ENCODE measurements at places on chromosomes 3 and 15.

DNA sequence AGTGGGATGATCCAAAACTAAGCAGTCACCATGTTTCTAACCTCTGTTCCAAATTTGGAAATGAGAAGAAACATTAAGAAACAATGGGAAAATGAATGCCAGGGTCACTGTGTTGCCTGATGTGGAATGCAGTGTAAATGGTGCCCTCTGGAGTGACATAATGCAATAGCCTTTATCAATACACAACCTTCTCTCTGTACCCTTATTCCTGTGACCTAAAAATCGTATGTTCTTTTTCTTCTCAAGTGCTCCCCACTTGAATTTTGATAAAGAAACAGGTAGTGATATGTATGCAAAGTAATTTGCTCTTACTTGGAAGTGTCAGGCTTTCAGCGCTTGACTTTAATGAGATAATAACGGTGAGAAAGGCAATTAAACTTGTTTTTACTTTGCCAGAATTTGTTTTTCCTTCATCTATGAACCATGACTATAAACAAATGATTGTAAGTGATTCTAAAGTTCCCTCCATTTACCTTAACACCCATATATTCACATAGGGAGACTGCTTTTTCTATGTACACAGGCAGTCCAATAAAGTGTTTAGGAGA lies 145.8 kb upstream of the THRB start:
- H3K27ac ChIP-seq, result no peak overlapping the region
- H3K36me3 ChIP-seq, result no peaks in the 10 kb centered on the region
- no peaks in the 10 kb centered on the region for H3K27me3 ChIP-seq
- no peak for DNase-seq
- H3K4me3 ChIP-seq, result no peak overlapping the region

GRCh38 chr3:127699416-127700300 lies 26.9 kb downstream of the ABTB1 start:
- no peaks in the 10 kb centered on the region for H3K27me3 ChIP-seq
- peak overlapping the region; percentile 84 for H3K27ac ChIP-seq
- peaks cover 60% of the 10 kb centered on the region for H3K4me1 ChIP-seq
- no peak overlapping the region for H3K4me3 ChIP-seq

- no peak overlapping the region for H3K4me3 ChIP-seq
- peaks cover 47% of the 10 kb centered on the region for H3K4me1 ChIP-seq
- no peak for DNase-seq
These were observed 202.6 kb downstream of the KLHL25 start for GRCh38 chr15:85592148-85592547.

DNA sequence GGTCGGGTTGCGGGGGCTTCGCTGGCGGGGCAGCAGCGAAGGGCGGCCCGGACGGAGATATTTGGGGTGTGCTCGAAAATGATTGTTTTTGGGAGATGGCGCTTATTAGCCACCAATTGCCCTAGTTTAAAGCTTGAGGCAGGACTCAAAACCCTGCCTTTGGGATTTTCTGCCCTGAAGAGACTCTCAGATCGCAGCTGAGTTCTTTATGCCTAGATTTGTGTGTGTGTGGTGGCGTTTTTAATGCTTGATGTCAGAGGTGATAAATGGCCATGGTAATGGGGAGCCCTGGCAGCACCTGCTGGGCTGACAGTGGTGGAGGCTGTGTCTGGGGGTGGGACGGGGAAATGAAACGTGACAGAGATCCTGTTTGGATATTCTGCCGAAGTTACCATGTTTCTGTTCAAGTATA lies 604 bp downstream of the KCTD6 start:
- peak overlapping the region; percentile 81 for H3K4me3 ChIP-seq
- no peaks in the 10 kb centered on the region for H3K36me3 ChIP-seq
- H3K4me1 ChIP-seq, result peaks cover 26% of the 10 kb centered on the region
- DNase-seq, result no peak
- H3K27me3 ChIP-seq, result no peaks in the 10 kb centered on the region

DNA sequence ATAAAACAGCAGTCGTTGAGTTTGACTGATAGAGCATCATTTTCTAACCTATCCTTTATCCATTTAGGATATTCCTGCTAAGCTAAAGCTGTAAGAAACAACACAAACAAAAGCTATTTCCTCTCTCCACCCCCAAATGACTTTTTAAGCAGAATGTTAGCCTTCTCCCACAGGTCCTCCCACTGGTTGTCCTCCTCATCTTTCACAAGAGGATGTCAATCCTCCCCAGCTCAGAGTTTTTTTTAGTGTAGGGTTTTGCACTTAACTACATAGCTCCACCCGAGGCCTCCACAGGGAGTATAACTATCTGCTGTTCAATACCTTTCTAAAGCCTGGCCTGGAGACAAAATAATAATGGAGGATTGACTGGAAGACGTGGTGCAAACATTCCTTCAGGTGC lies 7.8 kb downstream of the SETMAR start:
- no peak for DNase-seq
- peaks cover 20% of the 10 kb centered on the region for H3K36me3 ChIP-seq
- no peak overlapping the region for H3K27ac ChIP-seq
- peaks cover 10% of the 10 kb centered on the region for H3K4me1 ChIP-seq
- H3K27me3 ChIP-seq, result no peaks in the 10 kb centered on the region

DNA sequence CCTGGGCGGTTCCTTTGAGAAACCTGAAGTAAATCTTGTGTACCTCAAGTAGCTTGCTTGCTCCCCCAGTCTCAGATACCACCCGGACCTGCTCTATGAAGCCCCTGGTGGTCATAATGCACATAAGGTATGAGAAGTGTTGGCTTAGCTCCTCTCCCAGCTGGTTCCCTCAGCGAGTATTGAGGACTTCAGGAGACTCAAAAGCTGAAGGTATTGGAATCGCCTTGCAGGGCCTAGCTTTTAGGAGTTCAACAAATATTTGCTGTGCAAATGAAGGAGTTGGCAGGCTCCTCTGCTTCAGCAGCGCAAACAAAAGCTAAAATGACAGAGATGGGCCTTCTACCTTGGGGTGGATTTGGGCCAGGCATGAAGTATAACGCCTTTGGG lies 1.7 kb downstream of the CMTM8 start:
- no peak for DNase-seq
- H3K27ac ChIP-seq, result peak overlapping the region; percentile 83
- H3K4me3 ChIP-seq, result peak overlapping the region; percentile 81
- H3K36me3 ChIP-seq, result no peaks in the 10 kb centered on the region
- H3K4me1 ChIP-seq, result peaks cover 2% of the 10 kb centered on the region
- H3K27me3 ChIP-seq, result no peaks in the 10 kb centered on the region

- H3K4me1 ChIP-seq, result no peaks in the 10 kb centered on the region
- no peak for DNase-seq
- H3K27me3 ChIP-seq, result no peaks in the 10 kb centered on the region
- no peak overlapping the region for H3K4me3 ChIP-seq
These were observed 47.8 kb upstream of the P2RY1 start for GRCh38 chr3:152786977-152787681.

DNA sequence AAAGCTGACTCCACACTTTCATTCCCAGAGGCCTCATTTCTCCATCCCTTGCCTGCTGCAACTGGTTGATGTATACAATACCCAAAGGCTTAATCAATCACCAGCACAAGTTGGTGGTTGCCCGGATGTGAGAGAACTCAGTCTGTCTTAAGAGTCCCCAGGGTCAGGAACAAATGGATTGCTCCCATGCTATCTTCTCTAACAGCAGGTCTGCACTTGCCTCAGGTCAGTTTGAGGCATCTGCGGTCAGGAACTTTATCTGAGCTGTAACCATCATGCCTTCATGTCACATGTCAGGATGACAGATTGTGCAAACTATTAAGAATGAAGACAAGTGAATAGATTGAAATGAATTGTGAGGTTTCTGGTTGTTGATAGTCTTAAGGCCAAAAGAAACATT lies 56.1 kb downstream of the BFSP2 start:
- H3K36me3 ChIP-seq, result no peaks in the 10 kb centered on the region
- H3K4me1 ChIP-seq, result peaks cover 9% of the 10 kb centered on the region
- no peak overlapping the region for H3K4me3 ChIP-seq
- no peak overlapping the region for H3K27ac ChIP-seq

- H3K4me1 ChIP-seq, result peaks cover 7% of the 10 kb centered on the region
- no peaks in the 10 kb centered on the region for H3K27me3 ChIP-seq
- H3K36me3 ChIP-seq, result no peaks in the 10 kb centered on the region
- peak overlapping the region; percentile 30 for H3K27ac ChIP-seq
- peak; percentile 84 for DNase-seq
- no peak overlapping the region for H3K4me3 ChIP-seq
These were observed 23.7 kb downstream of the CEP19 start for GRCh38 chr3:196688349-196688748.

GRCh38 chr15:63380151-63380807 lies 1.4 kb downstream of the CA12 start:
- no peaks in the 10 kb centered on the region for H3K36me3 ChIP-seq
- peaks cover 28% of the 10 kb centered on the region for H3K27me3 ChIP-seq
- peaks cover 12% of the 10 kb centered on the region for H3K4me1 ChIP-seq
- H3K4me3 ChIP-seq, result no peak overlapping the region
- no peak overlapping the region for H3K27ac ChIP-seq

DNA sequence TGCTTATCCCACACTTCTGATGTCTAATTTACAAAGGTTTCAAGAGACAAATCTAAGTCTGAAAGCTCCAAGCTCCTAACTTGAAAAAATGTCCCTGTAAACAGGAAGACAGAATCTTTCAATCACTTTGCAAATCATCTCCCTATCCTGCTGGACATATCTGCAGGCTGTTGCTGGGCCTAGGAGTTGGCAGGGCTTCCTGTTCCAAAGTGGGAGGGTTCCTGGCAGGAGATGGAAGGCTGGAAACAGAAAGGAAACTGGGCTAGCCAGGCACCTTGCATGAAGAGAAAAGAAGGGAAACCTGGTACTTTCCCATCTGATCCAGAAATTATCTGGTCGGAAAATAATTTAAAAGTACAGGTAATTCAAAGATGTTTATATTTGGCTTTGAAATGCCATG lies 227.3 kb upstream of the IL12A start:
- no peak overlapping the region for H3K4me3 ChIP-seq
- peaks cover 15% of the 10 kb centered on the region for H3K4me1 ChIP-seq
- H3K27ac ChIP-seq, result peak overlapping the region; percentile 91
- no peak for DNase-seq
- no peaks in the 10 kb centered on the region for H3K27me3 ChIP-seq
- H3K36me3 ChIP-seq, result no peaks in the 10 kb centered on the region

- H3K27me3 ChIP-seq, result no peaks in the 10 kb centered on the region
- peaks cover 32% of the 10 kb centered on the region for H3K4me1 ChIP-seq
- peak; percentile 38 for DNase-seq
These were observed 3.5 kb downstream of the VIPR1 start for GRCh38 chr3:42505849-42506410.

- H3K4me1 ChIP-seq, result no peaks in the 10 kb centered on the region
- no peaks in the 10 kb centered on the region for H3K27me3 ChIP-seq
- H3K4me3 ChIP-seq, result no peak overlapping the region
- DNase-seq, result no peak
These were observed 47.3 kb downstream of the AQP9 start for GRCh38 chr15:58185439-58185838.

Measured in upper lobe of right lung (tissue), 1 donor.